ENCODE measurements at places on chromosomes 3 and 15.

DNA sequence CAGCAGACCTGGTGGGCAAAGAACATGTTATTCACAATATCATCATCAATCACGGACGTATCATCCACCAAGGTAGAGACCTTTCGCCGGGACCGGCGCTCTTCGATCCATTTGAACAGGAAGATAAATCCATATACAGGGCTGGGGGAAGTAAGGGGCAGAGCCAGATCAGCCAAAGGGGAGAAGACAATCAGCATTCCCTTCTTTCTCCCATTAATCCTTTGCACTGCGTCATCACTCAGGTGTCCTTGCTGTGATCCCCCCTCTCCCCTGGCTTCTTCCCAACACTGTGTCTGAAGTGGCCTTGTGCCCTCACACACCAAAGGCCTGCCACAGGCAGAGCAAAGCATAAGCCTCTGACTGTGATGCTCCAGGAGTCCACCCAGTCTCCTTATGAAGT, 36.4 kb downstream of the SEMA3G start:
- DNase-seq, result no peak

DNA sequence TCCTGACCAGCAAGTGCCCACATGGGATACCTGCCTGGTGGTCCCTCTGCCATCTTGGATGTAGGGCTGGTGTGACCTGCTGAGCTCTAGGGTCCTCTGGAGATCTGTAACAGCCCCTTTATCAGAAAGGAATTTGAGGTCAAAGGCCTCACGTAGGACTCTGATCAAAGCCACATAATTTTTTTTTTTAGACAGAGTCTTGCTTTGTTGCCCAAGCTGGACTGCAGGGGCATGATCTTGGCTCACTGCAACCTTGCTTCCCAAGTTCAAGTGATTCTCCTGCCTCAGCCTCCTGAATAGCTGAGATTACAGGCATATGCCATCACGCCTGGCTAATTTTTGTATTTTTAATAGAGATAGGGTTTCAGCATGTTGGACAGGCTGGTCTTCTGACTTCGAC, 9.5 kb downstream of the ITGB5 start:
- no peak for DNase-seq

DNA sequence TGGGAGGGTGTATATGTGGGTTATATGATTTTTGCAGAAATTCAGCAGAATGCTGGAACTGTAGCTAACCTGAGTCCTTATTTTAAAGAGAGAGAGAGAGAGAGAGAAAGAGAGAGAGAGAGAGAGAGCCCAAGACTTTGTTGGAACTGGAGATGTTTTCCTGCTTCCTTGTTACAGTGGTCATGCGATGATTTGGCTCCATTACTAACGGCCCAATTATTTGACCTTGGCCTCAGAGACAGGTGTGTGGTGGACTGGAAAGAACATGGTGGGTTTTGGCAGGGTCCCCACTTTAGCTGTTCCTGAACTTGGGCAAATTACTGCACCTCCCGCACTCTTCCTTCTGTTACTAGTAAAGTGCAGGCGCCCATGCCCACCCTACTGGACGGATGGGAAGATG, 14.8 kb upstream of the ACSBG1 start:
- DNase-seq, result no peak

GRCh38 chr15:50235794-50236193, 29.7 kb downstream of the HDC start:
- DNase-seq, result no peak

- no peak for DNase-seq
Observed at GRCh38 chr15:28014623-28015200, 84.4 kb downstream of the OCA2 start.

- no peak for DNase-seq
Observed at GRCh38 chr3:172287937-172288477, 160.2 kb downstream of the GHSR start.

GRCh38 chr15:62068810-62069167, 2.0 kb downstream of the C2CD4A start:
- DNase-seq, result no peak

- no peak for DNase-seq
Observed at GRCh38 chr15:66716656-66717020, 14.6 kb downstream of the SMAD6 start.

- no peak for DNase-seq
Observed at GRCh38 chr3:16229681-16230080, 35.1 kb downstream of the DPH3 start.

DNA sequence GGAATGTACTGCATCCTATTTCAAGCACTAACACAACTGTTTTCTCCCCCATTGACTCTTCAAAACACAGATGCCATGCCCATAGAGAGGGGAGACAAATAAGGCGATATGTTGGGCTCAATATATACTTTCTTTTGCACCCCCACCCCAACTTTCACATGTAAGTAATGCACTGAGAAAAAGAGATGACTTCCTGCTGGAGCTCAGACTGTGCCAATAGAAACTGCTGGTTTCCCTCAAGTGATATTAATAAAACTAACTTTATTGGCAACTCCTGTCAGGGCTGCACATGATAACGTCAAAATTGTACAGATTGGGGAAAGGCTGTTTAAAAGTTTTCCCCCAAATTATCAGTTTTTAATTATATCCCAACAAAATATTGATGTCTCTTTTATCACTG, 163.0 kb downstream of the TNIK start:
- no peak for DNase-seq

DNA sequence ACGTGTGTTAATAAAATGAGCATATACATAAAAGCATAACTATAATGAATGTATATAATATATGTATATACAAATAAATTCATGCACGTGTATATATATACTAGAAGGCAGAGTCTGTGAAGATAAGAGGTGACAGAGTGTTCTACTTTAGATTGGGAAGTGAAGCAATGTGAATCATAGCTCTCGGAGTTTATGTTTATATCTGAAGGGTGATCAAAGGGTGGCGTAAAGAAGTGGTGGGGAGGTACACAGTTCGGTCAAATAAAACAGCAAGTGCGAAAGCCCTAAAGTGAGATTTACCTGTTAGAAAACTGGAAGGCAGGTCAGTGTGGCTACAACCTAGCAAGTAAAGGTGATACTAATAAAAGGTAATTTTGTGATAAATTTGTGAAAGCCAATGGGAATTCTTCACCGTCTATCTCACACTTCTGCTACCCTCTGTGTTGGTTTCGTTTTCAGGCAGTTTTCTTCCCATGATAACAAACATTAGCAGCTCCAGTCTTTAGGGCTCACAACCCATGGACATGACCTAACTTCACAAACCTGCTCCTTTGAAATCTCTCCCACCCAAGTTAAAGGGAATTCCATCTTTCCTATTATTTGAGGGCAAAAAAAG, 46.7 kb upstream of the BCHE start:
- DNase-seq, result peak; percentile 23

- DNase-seq, result no peak
Observed at GRCh38 chr3:50494126-50494525, 9.3 kb downstream of the CACNA2D2 start.

- DNase-seq, result no peak
Observed at GRCh38 chr15:100207053-100207452, 134.7 kb downstream of the ADAMTS17 start.

DNA sequence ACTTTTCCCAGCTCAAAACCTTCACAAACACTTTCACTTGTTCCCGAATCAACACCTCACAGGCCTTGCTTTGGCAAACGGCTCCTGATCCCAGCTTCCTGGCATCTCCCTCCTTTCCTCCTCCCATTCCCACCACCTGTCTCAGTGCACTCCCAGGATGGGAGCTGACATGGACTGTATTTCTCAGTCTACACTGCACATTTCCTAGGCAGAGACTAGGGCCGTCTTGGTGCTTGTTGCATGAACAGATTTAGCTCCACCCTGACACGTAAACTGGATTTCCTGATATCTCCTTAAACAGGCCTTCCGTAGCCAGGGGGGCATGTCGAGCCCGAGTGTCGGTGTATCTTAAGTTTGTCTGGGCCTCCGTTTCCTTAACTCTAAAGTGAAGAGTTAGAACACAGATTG, 790 bp upstream of the WHAMM start:
- no peak for DNase-seq
